ENCODE measurements at places on chromosomes 4 and X. TPM values are rescaled to one million over a fixed set of nuclear protein-coding genes. Genes with fewer than 3 reads are reported as not detected.
A peak's percentile ranks its signal among the peaks of the same experiment; 100 is the strongest.

- no peak for DNase-seq
Measured at GRCh38 chrX:74924449-74925224, 615 bp downstream of the NEXMIF start.

DNA sequence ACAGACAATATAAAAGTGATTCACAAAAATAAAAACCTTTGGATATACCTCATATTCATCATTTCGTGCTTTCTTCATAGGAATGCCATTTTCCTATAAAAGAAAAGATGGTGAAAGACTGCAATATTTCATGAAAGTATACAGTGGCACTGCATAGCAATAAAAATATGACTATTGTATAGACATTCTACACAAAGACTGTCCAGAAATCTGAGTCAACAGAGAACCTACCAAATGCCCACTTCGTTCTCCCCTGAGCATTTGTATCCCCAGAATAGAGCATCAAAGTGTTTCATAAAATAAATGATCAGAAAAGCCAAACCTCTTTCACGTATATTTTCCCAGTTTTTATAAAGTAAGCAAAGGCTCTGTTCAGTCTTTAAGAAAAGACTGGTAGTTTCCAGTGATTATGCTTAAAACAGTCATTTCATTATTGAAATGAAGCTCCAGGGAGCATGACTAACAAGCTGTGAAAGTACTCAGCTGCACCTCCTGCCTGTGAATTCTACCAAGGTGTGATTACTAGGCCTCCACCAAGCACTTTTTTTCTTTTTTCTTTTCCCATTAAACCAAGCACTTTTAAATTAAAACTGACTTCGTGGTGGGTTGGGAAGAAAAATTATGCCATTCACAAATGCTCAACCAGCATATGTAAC lies 20.2 kb downstream of the PPA2 start:
- DNase-seq, result no peak

GRCh38 chr4:186845137-186845842 lies 121.6 kb upstream of the FAT1 start:
- DNase-seq, result peak; percentile 4

- no peak for DNase-seq
Measured at GRCh38 chr4:151833174-151833573, 72.4 kb upstream of the GATB start.

DNA sequence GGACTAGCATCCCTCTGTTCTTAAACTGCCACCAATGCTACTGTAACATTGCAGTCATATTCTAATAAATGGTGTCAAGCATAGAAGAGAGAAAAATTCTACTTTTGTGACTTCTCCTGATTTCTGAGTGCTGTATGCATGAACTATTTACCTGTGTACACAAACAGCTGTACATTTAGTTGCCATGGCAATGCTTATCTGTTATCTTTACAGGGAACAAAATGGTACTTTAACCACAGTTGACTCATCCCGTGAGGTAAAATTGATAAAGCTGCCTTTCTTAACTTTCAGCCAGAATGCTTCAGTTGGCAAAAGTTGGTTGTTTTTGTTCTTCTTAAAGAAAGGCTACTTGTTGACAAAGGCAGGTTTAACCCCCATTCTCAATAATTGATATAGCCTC lies 587.5 kb upstream of the MAGEB2 start:
- DNase-seq, result no peak

- no peak for DNase-seq
Measured at GRCh38 chrX:40373641-40374040, 207.1 kb upstream of the ATP6AP2 start.

DNA sequence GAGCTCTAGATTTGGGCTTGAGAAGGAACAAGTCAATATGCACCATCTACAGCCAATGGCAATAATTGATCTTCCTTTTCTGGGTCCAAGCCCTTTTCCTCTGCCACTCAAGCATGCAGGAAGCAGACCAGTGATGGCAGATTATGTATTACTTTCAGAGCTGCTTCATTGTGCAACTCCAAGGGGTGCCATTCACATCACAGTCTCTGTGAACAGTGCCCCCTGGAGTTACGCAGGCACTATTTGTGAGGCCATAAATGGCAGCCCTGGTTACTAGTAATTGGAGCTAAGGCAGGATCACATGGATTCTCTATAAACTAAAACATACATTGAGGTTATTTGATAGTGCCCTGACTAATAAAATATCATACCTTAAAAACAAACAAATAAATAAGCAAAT lies 313.4 kb upstream of the SLC7A11 start:
- DNase-seq, result no peak

DNA sequence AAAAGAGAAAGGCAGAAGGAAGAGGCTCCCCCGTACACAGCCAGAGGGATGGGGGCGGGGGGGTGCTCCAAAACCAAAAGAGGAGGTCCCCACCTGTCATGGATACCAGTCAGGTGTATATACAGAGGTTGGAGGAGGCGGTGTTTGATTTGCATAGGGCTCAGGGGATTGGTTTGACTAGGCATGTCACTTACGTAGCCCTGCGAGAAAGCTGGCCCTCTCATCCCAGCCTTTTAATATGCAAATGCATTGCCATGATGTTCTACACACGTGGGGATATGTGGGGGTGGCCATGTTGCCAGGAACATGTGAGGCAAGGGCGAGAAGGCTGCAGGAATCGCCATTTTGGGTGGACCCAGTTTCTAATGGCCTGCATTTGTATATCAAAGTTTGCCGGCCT lies 38.6 kb downstream of the TMEM150C start:
- DNase-seq, result no peak

DNA sequence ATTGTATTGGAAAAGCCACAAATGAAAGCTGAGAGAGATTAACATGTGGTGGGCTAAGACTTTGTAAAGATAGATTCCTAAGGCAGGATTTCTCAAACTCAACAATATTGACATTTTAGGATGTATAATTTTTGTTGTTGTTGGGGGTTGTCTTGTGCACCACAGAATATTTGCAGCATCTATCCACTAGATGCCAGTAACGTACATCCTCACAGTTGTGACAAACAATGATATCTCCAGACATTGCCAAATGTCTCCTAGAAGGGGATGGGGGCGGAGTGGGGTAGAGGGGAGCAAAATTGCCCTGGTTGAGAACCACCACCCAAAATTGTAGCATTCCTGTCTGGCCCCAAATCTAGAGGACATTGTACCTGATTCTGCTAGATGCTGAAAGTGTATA lies 14.7 kb upstream of the CBR4 start:
- DNase-seq, result peak; percentile 34

GLRB gene
- not detected for polyA plus RNA-seq

DNA sequence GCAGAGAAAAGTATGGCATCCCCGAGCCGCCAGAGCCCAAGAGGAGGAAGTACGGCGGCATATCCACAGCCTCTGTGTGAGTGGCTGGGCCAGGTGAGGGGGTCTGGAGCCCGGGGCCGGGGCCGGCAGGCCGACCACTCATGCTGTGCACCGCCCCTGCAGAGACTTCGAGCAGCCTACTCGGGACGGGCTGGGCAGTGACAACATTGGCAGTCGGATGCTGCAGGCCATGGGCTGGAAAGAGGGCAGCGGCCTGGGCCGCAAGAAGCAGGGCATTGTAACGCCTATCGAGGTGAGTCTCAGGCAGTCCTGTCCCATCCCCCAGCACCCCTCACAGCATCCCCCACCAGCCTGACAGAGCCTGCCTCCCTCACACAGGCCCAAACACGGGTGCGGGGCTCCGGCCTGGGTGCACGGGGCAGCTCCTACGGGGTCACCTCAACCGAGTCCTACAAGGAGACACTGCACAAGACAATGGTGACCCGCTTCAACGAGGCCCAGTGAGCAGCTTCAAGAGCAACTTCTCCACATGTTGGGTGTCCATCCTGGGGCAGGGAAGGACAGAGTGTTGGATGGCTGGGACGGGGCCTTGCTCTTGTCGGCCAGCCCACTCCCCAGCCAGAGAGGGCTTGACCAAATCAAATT lies 7.4 kb upstream of the UBA1 start:
- DNase-seq, result no peak

GRCh38 chr4:139791681-139792080 lies 126.1 kb downstream of the MGST2 start:
- no peak for DNase-seq

DNA sequence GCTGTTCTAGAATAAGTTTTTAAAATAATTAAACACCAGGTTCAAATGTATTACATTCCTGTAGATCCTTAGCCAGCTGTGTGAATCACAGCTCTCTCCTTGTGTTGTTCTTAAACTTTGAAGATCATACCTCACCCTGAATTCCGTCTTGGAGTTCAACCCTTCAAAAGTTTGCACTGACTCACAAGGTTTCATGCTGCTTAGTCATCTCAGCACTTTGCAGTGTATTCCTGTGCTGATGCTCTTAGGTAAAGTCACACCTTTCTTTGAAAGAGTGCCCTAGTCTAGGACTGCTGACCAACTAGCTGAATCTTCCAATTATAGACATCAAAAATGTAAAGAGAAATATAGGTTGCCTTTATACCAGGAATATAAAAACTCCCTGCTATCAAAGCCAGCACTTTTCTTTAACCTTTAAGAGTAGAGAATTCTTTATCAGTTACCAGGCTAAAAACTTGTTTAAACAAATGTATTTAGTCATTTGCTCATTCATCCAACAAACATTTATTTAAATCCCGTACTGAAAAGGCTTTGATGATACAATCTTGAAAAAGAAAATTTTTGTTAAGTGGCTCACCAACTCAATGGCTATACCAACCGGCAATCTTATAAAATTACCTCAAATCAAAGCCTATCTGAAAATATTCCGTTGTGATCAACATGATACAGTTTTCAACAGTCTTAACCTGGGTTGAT lies 169.7 kb downstream of the RAP1GDS1 start:
- DNase-seq, result no peak

- DNase-seq, result no peak
Measured at GRCh38 chr4:35164063-35164462, 1080.3 kb downstream of the ARAP2 start.

DNA sequence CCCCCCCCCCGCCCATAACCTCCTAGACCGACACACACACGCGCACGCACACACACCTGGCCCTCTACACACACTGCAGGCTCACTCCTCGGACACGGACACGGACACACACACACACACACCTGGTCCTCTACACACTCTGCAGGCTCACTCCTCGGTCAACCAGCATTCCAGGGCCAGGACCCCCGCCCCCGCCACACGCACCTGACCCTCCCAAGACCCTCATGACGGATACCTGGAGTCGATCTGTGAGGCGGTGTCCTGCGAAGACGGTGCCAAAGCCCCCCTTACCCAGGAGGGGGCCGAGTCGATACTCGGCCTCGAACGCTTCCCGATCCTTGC lies 552 bp downstream of the PIM2 start:
- DNase-seq, result no peak

LNX1 gene
- 0.13 TPM for polyA plus RNA-seq

DNA sequence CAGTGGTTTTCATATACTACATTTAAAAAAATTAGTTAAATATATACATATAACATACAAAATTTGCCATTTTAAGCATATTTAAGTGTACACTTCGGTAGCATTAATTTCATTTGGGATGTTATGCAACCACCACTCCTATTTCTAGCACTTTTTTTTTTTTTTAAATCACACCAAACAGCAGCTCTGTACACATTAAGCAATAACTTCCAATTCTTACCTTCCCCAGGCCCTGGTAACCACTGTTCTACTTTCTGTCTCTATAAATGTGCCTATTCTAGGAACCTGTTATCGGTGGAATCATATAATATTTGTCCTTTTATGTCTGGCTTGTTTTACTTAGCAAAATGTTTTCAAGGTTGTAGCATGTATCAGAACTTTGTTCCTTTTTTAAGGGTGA lies 39.1 kb downstream of the TMEM164 start:
- DNase-seq, result no peak

DNA sequence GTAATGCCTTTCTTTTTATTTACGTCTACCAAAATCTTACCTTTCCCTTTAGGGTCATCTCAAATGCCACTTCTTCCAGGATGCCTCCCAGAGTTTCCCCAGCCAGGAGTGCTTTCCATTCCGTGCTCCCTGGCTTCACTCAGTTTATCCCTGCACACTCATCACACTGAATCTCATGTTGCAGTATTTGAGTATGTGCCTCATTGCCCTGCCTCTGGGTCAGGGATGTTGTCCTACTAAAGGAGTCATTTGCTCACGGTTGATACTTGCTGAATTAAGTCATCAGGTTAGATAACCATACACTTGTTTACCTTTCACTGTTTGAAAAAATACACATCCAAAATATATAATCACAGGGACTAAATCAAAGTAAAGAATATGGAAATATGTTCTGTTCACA lies 356.2 kb upstream of the GATB start:
- no peak for DNase-seq

GRCh38 chr4:78748381-78748780 lies 27.8 kb upstream of the BMP2K start:
- DNase-seq, result no peak

FGF13 gene
- not detected for polyA plus RNA-seq

All from CD14-positive monocyte (primary cell).